ENCODE measurements at places on chromosomes 7 and 10.
A peak's percentile ranks its signal among the peaks of the same experiment; 100 is the strongest.

- no peak for DNase-seq
Observed at GRCh38 chr7:34451923-34452322, 206.1 kb upstream of the NPSR1 start.

DNA sequence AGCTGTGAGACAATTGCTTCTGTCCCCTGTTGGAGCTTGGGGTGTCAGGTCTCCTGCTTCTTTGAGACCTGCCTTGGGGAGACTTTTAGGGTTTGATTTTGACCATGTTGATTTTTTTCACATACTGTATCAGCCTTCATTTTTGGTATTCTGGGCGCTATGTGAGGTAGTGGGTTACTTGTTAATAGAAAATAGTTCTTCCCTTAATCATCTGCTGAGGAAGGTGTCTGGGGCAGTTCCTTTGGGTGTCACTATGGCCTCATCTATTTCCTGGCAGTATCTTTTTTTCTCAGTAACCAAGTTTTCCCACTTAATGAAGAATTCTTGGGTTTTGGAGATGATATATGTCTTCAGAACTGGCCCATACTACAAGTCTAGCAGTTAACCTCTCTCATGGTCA, 4.6 kb upstream of the NOLC1 start:
- no peak for DNase-seq

GRCh38 chr10:43385412-43386004, 14.1 kb downstream of the FXYD4 start:
- DNase-seq, result no peak

GRCh38 chr10:118914629-118915028, 114.9 kb upstream of the NANOS1 start:
- DNase-seq, result no peak

- no peak for DNase-seq
Observed at GRCh38 chr10:29256019-29256418, 32.9 kb upstream of the LYZL1 start.

DNA sequence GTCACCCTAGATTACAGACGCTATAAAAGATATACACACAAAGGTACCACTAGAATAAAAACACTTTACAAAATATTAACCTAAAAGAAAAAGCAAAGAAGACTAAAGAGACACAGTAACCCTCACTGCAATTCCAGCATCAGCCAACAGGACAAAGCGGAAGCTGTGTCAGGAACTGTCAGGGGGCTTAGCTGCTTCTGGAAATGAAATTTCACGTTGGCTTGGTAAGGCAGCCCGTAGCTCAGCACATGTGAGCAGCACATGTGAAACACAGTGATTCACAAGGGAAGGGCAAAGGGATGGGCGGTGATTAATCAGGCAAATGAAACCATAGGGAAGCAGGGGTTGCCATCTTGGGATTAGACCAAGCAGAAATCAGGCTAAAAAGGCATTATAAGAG, 195.4 kb downstream of the MGMT start:
- DNase-seq, result no peak

DNA sequence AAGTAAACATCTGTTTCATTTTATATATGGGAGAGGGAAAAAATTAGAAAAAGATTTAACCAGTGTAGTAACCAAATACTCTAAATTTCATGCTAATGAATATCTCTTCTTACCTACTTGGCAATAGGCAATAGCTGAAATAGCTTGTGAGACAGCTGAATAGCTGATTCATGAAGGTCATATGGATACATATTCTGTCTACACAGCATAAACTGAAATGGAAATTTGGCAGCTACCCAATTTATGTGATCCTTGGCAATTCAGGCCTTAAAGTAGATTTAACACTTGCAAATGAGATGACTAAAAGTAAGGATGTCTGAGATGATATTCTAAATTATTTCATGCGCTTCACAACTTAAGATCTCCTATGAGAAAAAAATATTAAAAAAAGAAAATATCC, 261.2 kb upstream of the SEMA3A start:
- DNase-seq, result peak; percentile 75

- no peak for DNase-seq
Observed at GRCh38 chr10:85492684-85493083, 873.9 kb downstream of the GRID1 start.

DNA sequence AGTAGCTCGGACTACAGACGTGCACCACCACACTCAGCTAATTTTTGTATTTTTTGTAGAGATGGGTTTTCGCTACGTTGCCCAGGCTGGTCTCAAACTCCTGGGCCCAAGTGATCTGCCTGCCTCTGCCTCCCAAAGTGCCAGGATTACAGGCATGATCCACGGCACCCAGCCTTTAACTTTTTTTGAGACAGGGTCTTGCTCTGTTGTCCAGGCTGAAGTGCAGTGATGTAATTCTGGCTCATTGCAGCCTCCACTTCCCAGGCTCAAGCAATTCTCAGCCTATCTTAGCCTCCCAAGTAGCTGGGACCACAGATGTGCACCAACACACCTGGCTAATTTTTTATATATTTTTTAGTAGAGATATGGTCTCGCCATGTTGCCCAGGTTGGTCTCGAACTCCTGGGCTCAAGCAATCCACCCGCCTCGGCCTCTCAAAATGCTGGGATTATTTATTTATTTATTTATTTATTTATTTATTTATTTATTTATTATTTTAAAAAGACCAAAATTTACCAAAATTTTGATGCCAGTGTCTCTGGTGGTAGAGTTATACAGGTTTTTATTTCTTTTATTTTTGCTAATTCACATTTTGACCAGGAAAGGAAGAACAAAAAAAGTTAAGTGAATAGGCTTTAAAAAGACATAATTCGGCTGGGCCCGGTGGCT, 25.0 kb upstream of the ATP6V0A4 start:
- DNase-seq, result no peak

DNA sequence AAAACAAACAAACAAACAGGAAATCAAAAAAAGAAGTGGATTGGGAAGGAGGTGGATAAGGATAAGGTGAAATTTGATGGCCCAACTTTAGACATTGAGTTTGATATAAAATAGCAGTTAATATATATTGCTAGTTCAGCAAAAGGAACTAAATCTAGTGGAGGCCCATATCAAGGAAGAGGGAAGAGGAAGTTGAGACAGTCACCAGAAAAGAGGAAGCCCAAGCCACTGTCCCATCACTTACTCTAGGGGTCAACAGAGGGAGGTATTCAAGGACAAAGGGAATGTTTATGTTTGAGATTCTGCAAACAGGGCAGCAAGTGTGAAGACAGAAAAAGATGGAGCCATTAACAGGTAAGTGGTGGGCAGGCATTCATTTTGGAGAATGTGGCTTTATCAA, 3.7 kb downstream of the LAMTOR4 start:
- DNase-seq, result no peak

DNA sequence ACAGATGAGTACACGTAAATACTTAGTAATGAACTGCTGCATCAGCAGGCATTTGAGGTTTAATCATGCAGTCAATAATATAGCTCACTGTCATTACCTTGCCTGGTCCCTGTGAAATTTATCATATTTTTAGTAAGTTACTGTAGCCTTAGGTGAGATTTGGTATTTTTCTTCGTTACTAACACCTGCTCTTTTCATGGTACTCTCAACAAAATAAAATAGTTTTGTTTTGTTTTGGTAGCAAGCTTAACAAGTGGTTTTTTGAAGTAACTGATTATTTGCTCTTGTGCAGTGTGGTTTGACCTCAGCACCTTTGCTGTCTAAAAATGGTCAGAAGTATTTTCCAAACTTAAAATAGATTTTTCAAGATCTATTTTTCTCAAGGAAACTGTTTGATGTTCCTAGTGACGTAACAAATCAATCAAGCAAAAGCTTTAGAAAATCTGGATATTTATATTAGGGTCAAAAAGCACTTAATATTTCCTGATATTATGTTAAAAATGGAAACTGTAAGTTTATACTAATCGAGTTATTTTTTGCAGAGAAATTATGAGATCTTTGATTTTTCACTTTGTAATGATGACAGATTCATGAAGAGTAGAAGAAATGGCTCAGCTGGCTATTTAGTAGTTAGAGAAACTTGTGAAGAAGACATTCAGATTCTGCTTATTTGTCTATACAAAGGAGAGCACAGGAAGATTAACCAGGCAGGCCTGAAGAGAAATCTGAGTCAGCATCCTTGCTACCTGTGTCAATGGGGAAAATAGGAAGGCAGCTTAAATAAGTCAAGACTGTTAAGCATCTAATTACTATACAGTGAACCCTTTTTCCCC, 21.0 kb upstream of the RPA3 start:
- no peak for DNase-seq

DNA sequence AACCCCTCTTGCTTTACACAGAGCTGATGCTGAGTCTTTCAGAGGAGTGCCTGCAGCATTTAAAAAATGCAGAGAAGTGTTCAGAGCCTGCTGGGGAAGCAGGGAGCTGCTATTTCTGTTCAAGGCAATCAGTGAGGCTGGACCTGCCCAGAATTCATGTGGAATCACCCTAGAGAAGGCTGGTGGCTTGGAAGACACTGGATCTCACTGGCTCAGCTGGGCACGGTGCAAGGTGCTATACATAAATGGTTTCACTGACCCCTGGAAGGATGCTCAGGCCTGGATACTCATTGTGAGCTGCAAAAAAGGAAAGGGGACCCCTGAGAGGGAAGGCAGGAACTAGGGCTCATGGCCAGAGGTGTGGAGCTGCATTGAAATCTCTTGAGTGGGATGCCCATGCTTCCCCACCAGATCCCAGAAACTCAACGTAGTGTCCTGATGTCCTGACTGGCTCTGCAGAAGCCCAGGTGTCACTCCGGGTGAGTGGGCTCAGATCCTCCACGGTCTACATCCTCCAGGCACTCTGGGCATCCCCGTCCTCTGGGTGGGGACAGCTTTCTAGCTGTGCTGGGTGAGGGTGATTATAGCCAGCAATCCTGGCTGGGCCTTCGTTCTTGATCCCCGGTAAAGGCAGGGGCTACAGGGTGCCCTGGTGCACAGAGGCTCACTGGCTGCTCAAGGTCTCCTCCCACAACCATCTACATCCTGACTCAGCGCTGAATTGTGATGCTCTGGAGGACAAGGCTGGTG, 77.2 kb upstream of the TNS3 start:
- no peak for DNase-seq

- DNase-seq, result no peak
Observed at GRCh38 chr10:119327096-119327745, 119.8 kb downstream of the GRK5 start.

DNA sequence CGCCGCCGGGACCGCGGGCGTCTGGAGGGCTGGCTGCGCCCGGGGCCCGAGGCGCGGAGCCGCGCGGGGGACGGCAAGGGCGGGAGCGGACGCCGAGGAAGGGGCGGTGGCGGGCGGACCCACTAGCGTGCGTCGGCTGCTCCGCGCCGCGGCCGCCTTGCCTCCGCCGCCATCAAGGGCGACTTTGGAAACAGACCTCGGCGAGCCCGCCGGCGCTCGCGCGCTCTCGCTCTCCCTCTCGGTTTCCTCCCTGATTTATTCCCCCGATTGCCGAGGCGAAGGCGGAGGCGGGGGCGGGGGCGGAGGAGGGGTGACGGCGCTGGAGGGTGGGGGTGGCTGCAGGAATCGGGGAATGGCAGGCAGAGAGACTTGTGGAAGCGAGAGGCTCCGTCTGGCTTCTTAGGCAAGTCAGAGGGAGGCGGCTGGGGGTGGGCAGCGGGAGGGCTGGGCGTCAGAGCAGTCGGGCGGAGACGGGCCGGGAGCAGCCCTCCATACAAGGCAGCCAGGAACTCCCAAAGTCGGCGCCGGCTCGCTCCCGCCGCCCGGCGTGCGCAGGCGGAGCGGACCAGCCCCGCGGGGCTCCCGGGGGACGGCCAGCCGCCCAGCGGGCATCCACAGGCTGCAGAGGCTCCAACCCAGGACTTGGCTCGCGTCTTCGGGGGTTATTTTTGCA, at the start of gene CACNA2D1:
TSS of gene CACNA2D1 (minus strand) at position 231 of the 673 bp plus-strand sequence.
- peak; percentile 83 for DNase-seq

- no peak for DNase-seq
Observed at GRCh38 chr7:96436880-96437279, 115.0 kb upstream of the SLC25A13 start.

DNA sequence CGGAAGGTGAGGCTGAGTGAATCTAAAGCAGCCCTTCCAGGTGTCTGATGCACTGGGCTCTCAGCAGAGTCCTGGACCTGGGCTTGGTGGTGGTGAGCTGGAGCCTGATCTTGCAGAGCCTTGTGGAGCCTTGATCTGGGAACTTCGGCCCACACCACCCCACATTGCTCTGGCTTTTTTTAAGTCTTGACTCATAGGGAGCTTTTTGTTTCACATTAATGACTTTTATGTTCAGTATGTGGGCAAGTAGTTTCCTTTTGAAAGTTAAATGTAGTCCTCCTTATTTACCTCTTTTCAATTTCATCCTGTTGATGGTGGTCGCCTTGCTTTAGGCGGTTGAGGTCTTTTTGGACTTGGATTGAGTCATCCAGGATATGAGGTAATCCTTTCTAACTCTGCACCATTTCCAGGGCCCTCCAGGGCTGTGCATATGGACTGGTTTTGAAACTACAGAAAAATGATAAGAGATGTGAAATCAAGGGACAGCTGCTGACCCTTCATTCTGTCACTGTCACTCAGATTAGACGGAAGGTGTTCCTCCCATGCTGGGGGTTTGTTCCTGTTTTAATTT, 2.9 kb upstream of the NRAP start:
- no peak for DNase-seq

DNA sequence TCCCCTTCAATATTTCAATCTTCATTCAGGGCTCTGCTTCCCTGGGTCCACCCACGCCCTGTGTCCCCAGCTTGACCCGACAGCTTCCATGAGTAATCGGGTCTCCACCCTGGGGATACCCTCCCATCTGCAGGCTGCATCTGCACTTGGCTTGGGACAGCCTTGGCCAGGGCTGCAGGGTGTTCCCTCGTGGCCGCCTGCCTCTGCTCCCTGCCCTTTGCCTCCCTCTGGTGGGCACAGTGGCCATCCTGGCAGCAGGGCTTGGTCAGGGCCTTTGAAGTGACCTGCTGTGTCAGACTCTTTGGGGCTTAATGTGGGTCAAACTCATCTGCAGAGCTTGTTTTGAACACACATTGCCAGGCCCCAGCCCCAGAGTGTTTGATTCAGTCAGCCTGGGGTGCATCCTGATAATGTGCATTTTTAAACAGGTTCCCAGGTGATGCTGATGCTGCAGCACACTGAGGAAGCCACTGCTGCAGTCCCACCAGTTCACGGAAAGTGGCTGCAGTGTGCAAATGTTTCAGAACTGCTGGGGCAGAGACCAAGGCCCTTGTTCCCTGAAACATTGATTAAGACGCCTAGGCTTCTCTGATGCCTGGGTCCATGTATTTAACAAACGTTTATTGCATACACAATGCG, 80.7 kb upstream of the SEC61G start:
- no peak for DNase-seq

DNA sequence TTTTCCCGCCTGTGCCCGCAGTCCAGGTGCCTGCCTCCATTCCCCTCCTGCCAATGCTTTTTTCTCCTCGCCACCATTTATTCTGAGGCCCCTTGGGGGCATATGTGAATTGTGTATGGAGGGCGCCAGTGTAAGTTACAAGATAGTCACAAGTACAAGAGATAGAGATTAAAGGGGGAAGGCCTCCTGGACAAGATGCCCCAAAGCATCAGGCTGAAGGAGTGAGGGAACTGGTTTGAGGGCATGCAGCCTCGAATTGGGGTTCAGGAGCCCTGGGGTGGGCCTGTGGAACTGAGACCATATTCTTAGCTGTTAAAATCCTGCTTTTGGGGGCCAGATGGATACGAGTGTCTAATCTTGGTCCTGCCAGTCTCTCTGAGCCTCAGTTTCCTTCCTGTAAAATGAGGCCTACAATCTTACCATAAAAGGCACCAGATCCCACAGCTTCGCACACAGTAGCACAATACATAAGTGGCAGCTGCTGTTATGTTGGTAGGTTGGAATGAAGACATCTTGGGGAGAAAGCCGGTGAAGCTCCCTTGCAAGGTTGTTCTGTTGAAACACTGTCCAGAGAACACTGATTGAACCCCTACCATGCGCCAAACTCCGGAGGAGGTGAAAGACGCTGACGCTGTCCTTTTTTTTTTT, 545 bp upstream of the COMTD1 start:
- no peak for DNase-seq

GRCh38 chr7:132815696-132816311, 239.5 kb upstream of the PLXNA4 start:
- DNase-seq, result peak; percentile 41
